Neuronal stem cell (in vitro differentiated cells): ENCODE measurements at places on chromosomes 2 and 18.

GRCh38 chr18:8997634-8998033, 104.9 kb upstream of the NDUFV2 start:
- DNase-seq, result no peak

DNA sequence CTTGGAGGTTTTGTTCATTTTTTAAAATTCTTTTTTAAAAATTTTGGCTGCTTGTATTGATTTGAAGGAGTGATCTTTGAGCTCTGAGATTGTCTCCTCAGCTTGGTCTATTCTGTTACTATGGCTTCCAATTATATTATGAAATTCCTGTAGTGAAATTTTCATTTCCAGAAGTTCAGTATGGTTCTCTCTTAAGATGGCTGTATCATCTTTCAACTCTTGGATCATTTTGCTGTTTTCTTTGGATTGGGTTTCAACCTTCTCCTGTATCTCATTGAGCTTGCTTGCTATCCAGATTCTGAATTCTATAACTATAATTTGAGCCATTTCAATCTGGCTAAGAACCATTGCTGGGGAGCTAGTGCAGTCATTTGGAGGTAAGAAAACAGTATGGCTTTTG, 270.8 kb upstream of the NT5C1B start:
- no peak for DNase-seq

DNA sequence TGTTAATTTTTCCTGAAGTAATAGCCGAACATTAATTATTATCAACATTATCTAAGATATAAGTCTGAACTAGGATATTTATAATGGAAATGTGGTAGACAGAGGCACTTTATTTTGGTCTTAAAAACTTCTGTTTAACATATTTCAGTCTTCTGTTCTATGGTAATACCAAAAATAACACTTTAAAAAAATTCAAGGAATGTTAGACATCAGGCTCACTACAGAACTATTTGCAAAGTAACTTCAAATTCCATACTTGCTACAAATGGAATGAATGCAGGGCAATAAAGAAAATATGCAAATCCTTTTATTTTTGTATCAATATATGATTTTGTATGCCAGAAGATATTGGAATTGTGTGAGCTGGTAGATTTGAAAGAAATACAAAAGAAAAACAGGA, 345.5 kb upstream of the DSEL start:
- no peak for DNase-seq

- DNase-seq, result no peak
Measured at GRCh38 chr2:172007372-172007771, 7.6 kb downstream of the METAP1D start.

- no peak for DNase-seq
Measured at GRCh38 chr2:191298306-191298705, 53.1 kb downstream of the MYO1B start.

DNA sequence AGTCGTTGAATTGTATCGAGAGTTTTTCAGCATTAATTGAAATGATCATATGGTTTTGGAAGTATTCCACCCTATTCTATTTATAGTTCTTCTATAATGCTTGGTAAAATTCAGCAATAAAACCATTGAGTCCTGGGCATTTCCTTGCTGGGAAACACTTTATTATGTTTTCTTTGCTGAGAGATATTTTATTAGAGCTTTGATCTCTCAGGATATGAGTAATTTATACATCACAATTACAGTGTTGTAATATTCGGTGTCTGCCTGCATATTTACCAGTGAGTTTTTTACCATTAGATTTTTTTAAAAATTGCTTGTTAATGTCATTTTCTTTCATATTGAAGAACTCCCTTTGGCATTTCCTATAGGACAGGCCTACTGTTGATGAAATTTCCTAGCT, 402.7 kb upstream of the FSIP2 start:
- no peak for DNase-seq

GRCh38 chr18:46291149-46291548, 187.0 kb downstream of the HAUS1 start:
- DNase-seq, result no peak

DNA sequence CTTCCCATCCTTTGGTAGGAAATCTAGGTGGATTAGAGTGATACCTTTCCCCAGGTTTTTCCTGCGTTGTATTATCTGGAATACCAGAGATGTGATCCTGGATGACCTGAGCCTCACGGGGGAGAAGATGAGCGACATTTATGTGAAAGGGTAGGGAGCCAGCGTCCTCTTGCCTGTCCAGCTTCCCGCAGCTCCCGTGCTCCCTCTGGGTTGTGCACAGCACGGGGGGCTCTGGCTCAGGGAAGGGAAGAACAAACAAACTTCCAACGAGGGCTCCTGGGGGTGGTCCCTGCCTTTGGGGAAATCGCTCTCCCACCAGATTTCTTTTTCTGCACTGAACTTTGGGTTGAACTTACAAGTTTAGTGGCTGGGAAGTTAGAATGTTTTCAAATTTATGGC, 215.7 kb downstream of the DYSF start:
- DNase-seq, result no peak

GRCh38 chr18:60445341-60445740, 72.8 kb upstream of the MC4R start:
- DNase-seq, result no peak

GRCh38 chr2:31762085-31762484, 181.3 kb upstream of the SRD5A2 start:
- DNase-seq, result no peak

- DNase-seq, result no peak
Measured at GRCh38 chr2:221461901-221462300, 110.2 kb downstream of the EPHA4 start.

DNA sequence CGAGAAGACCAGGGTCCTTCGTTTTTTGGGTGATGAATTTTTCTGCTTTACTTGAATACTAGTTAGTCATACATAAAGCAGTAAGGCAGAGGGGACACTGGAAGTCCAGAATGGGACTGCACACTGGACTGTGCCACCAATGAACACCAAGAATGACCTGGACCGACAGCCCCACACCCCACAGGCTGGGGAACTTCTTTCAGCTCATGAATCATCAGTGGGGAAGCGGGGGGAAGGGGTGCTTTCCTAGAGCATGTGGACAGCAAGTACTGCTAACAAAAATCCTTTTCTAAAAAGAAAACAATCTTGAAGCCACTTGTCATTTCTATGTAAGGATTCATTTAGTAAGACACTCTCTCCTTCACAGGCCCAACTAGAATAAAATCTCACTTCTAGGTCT, 86.0 kb downstream of the DTNB start:
- DNase-seq, result no peak

DNA sequence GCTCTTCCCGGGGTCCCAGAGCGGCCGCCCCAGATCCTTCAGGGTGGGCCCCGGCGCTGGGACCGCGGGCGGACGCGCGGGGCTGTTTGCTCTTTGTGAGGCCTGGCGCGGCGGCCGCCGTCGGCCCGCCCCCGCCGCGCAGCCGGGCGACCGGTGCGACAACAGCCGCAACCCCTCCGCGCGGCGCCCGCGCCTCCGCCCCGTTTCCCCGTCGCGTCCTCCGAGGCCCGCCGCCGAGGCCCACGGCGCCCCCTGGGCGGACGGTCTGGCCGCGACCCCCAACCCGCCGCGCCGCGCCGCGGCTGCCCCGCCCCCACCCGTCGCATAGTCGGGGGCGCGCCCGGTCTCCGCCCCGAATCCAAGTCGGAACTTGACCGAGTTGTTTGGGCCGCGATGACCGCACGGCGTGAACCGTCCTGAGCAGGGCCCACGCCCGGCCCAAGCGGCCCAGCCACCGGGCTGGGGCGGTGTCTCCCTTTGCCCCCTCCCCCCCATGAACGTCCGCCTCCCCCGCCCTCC, 448 bp downstream of the YPEL5 start:
- no peak for DNase-seq

- DNase-seq, result no peak
Measured at GRCh38 chr18:79252904-79253633, 142.7 kb upstream of the NFATC1 start.

GRCh38 chr18:62814132-62814759, 98.9 kb downstream of the PHLPP1 start:
- no peak for DNase-seq

DNA sequence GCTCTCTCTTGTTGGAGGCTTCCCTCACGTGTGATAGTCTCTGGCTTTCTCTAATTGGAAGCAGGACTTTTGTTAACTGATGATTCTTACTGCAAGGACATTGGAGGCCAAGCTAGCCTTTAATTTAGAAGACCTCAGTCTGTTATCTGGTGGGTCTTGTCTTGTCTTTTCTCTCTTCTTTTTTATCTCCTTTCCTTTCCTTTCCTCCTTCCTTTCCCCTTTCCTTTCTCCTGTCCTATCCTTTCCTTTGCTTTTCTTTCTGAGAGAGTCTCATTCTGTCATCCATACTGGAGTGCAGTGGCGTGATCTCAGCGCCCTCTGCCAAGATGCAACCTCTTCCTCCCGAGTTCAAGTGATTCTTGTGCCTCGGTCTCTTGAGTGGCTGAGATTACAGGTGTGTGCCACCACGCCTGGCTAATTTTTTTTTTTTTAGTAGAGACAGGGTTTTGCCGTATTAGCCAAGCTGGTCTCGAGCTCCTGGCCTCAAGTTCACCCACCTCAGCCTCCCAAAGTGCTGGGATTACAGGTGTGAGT, 18.1 kb downstream of the CCNYL1 start:
- DNase-seq, result no peak

GRCh38 chr2:1642066-1642861, 102.1 kb downstream of the PXDN start:
- no peak for DNase-seq

DNA sequence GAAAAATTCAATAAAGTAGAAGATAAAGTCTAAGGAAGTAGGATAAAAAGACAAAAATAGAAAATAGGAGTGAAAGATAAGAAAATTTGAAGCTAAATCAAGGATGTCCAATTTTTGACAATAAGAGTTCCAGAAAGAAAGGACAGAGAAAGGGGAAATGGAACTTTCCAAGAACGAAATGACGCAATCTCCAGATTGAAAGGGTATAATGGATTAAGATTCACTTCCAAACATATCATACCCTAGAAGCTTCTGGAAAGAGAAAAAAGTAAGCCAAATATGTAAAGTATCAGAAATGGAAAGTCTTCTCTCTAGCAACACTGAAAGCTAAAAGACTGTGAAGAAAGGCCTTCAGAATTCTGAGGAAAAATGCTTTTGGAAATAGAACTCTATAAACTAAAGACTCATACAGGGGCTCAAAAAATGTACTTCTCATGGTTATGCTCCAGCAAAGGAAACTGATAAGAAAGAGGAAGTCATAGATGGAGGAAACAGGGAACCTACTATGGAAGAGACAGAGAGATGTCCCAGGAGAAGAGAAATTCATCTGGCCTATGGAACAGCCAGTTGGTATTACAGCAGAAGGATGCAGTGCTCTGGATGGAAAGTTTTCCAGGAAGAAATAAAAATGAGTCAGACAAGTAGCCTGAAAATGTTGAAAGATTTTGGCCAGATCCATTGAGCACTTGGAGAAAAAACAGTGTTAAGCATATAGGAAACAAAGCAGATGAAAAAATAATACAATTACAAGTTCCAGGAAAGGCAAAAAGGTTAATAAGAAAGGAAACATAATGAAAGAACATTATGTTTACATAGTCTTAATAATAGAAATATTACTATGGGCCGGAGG, 20.1 kb downstream of the CASP8 start:
- no peak for DNase-seq

- DNase-seq, result peak; percentile 69
Measured at GRCh38 chr2:31523871-31524492, 56.8 kb downstream of the SRD5A2 start.

- no peak for DNase-seq
Measured at GRCh38 chr18:54157646-54158385, 66.7 kb downstream of the MBD2 start.

GRCh38 chr2:5379811-5380210, 312.4 kb upstream of the SOX11 start:
- no peak for DNase-seq

- DNase-seq, result no peak
Measured at GRCh38 chr18:1464444-1465217, 560.0 kb downstream of the ADCYAP1 start.
